ENCODE measurements at places on chromosomes 13 and 19. TPM values are rescaled to one million over a fixed set of nuclear protein-coding genes. Genes with fewer than 3 reads are reported as not detected.

GRCh38 chr13:41650706-41651105, 193.4 kb downstream of the RGCC start:
- no peaks in the 10 kb centered on the region for H3K36me3 ChIP-seq
- no peaks in the 10 kb centered on the region for H3K4me1 ChIP-seq
- no peak overlapping the region for H3K4me3 ChIP-seq
- no peak overlapping the region for H3K27ac ChIP-seq

DNA sequence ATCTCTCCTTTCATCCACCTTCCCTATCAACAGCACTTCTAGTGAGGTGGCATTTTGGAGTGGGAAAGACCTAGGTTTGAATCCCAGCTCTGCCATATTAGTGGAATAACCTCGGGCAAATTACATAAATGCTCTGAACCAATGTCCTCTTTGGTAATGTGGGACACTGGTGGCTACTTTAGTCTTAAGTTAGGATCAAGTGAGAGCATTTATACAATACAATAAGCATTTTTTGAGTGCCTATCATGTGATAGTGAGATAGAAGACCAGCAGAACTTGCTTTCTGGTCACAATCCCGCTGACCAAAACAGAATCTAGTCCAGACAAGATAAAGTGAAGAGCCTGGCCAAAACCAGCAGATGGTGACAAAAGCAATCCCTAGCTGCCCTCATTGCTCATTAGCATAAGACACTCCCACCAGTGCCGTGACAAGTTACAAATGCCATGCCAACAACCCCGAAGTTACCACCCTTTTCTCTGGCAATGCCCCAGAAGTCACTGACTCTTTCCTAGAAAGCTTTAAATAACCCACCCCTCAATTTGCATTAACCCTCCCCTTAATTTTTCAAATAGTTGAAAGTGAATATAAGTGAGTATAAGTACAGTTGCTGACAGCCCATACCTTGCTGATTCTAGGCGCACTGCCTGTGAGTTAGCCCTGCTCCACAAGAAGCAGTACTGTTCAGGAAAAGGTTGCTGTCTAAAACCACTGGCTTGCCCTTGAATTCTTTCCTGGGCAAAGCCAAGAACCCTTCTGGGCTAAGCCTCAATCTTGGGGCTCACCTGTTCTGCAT, 28.9 kb upstream of the KPNA3 start:
- no peaks in the 10 kb centered on the region for H3K36me3 ChIP-seq
- no peak for DNase-seq
- no peaks in the 10 kb centered on the region for H3K27me3 ChIP-seq
- H3K27ac ChIP-seq: no peak overlapping the region

DNA sequence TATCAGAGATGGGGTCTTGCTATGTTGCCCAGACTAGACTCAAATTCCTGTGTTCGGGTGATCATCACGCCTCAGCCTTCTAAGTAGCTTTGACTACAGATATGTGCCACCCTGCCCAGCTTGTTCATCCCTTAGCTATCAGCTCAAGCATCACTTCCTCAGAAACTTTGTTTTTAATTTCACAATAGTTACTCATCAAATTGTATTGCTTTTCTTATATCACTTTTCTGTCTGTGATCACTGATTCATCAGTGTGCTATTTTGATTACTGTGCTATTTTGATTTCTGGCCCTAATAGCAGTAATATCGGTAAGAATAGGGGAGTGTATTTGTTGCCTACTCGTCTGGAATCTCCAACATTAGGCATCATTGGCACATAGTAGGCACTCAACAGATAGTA, 878.6 kb upstream of the PCDH20 start:
- no peak overlapping the region for H3K4me3 ChIP-seq
- DNase-seq: no peak
- H3K27me3 ChIP-seq: no peaks in the 10 kb centered on the region
- H3K4me1 ChIP-seq: no peaks in the 10 kb centered on the region

DNA sequence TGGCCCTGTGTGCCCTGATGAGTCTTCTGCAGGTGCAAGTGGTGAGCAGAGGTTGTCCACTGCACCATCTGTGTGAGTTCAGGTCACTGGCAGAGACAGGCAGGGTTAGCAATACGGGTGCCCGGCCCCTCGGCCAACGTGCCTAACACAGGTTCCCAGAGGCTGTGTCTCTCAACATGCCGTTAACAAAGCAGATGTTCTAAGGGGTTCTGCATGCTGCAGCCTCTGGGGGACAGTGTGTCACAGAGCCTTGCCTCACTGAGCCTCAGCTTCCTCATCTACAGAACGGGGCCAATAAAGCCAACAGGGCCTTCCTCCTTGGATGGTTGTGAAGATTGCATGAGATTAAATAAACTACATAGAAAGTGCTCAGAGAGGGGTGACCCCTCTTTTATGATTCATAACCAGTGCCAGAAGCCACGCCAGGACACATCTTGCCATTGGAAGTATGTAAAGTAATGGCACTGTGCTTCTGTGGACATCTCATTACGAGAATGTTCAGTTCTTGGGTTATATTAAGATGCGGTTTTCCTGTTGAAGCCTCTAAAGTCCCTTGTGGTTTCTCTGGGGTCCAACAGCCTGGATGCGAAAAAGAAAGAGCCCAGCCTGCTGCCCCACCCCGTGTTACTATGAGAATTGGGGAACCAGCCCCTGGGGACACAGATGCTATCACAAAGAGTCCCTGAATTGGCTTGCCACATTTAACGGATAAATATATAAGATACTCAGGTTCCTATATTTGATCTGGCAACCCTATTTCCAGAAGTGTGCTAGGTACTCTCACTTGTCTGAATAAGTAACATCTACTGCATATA, 11.2 kb upstream of the ARHGEF18 start:
- no peaks in the 10 kb centered on the region for H3K4me1 ChIP-seq
- no peak overlapping the region for H3K4me3 ChIP-seq
- H3K27me3 ChIP-seq: peaks cover 27% of the 10 kb centered on the region
- H3K27ac ChIP-seq: no peak overlapping the region
- no peak for DNase-seq

GRCh38 chr13:81381560-81381959, 1040.6 kb upstream of the SPRY2 start:
- no peaks in the 10 kb centered on the region for H3K27me3 ChIP-seq
- no peaks in the 10 kb centered on the region for H3K4me1 ChIP-seq
- H3K4me3 ChIP-seq: no peak overlapping the region
- no peak overlapping the region for H3K27ac ChIP-seq

- H3K4me1 ChIP-seq: no peaks in the 10 kb centered on the region
- no peak overlapping the region for H3K4me3 ChIP-seq
- DNase-seq: no peak
- no peaks in the 10 kb centered on the region for H3K36me3 ChIP-seq
- no peaks in the 10 kb centered on the region for H3K27me3 ChIP-seq
Observed at GRCh38 chr19:30172613-30173242, 199.5 kb upstream of the ZNF536 start.

Gene DOCK6
- total RNA-seq: 19.3 TPM

Gene PRSS57
- total RNA-seq: 2.0 TPM

Gene OR7A10
- total RNA-seq: not detected
